ENCODE measurements at places on chromosomes 13 and 19.

GRCh38 chr13:51759240-51759639 is 44.7 kb downstream of the DHRS12 start:
- DNase-seq: no peak

DNA sequence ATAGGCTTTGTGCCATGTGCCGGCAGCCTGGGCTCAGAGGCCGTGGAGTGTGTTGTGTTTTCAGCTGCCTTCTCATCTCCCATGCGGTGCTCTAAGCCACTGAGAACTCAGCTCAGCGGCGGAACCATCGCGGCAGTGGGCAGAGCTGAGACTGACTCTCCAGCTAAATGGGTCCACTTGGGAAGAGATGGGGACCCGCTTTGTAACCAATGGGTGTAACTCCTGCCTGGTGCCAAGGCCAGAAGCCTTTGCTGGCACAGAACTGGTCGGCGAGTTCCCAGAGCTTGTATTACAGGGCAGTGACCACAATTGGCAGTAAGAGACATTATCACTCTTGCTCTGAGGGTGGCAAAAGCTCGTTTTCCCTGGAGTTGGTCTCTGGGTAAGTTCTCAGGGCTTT is 183.0 kb downstream of the STK24 start:
- DNase-seq: no peak

DNA sequence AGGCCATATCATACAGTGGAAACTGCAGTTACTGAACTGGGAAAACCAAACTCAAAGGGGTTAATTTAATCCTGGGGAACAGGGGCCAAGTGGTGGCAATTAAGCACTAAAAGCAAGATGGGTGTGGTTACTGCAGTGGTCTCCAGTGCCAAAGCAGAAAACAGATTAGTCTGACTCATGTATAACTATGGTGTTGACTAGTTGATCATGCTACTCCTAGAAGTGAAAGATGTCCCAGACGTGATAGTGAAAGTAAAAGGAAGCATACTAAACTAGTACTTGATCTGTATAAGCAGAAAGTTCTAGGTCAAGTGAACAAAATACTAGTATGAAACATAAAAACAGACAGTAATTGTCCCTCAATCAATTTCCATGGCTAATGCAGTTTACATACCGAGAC is 360.0 kb upstream of the SLITRK5 start:
- no peak for DNase-seq

- peak; percentile 94 for DNase-seq
Measured at GRCh38 chr19:40433391-40434216, 7.8 kb upstream of the SERTAD1 start.

- no peak for DNase-seq
Measured at GRCh38 chr19:11652492-11652891, 55.2 kb downstream of the ZNF627 start.

GRCh38 chr13:23703246-23703860 is 133.1 kb downstream of the TNFRSF19 start:
- no peak for DNase-seq

GRCh38 chr13:59700281-59700680 is 463.4 kb downstream of the DIAPH3 start:
- peak; percentile 70 for DNase-seq

All from fibroblast of skin of abdomen (primary cell).